ENCODE measurements at places on chromosomes 7 and 10. TPM values are rescaled to one million over a fixed set of nuclear protein-coding genes. Genes with fewer than 3 reads are reported as not detected.
A peak's percentile ranks its signal among the peaks of the same experiment; 100 is the strongest.

Gene ANXA8L1
- total RNA-seq = not detected

DNA sequence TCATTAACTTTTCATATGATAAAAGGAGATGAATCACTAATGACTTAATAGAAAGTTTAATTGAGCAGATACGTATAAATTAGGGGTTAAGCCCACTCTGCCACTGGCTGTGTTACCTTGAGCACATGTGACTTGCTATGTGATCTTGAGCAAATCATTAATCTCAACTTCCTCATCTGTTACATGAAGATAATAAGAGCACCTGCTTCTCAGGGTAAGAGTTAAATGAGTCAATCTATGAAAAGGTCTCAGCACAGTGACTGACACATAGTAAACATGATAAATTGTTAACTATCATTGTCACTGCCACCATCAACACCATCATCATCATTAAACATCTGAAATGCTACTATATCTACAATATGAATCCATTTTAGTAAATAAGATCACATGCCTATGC is 110.8 kb downstream of the TPK1 start:
- H3K36me3 ChIP-seq = no peaks in the 10 kb centered on the region
- DNase-seq = no peak
- no peak overlapping the region for H3K4me3 ChIP-seq

- H3K36me3 ChIP-seq = no peaks in the 10 kb centered on the region
- H3K27ac ChIP-seq = no peak overlapping the region
- no peaks in the 10 kb centered on the region for H3K27me3 ChIP-seq
Observed at GRCh38 chr10:97531401-97531986, 32.8 kb downstream of the UBTD1 start.

- H3K27ac ChIP-seq = no peak overlapping the region
- H3K36me3 ChIP-seq = no peaks in the 10 kb centered on the region
- no peak for DNase-seq
- no peaks in the 10 kb centered on the region for H3K4me1 ChIP-seq
- H3K4me3 ChIP-seq = no peak overlapping the region
Observed at GRCh38 chr10:23891301-23891700, 317.6 kb upstream of the KIAA1217 start.

GRCh38 chr7:159128767-159129166 is 15.9 kb downstream of the VIPR2 start:
- H3K36me3 ChIP-seq = no peaks in the 10 kb centered on the region
- no peaks in the 10 kb centered on the region for H3K4me1 ChIP-seq
- no peak overlapping the region for H3K27ac ChIP-seq
- H3K27me3 ChIP-seq = no peaks in the 10 kb centered on the region
- DNase-seq = no peak
- H3K4me3 ChIP-seq = no peak overlapping the region

DNA sequence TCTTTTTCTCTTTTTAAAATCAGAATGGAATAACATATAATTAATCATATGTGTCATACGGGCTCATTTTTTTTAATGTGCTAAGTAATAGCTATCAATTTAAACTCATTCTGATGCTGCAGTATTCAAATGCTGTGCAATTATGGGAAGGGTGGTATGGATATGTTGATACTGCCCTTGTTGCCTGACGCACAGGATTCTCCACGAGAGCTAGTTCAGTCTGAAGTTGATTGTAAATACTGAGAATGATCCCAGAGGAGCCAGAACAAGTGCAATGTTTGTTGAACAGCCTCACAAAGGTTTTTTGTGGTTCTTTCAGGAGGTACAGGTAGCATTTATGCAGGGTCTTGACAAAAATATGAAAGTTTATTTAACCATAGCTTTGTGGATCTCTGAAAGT is 13.4 kb downstream of the NPY start:
- H3K27me3 ChIP-seq = no peaks in the 10 kb centered on the region
- H3K27ac ChIP-seq = no peak overlapping the region

GRCh38 chr10:100338434-100339036 is 8.5 kb upstream of the SCD start:
- H3K27ac ChIP-seq = no peak overlapping the region
- no peaks in the 10 kb centered on the region for H3K36me3 ChIP-seq
- H3K27me3 ChIP-seq = no peaks in the 10 kb centered on the region
- peak; percentile 81 for DNase-seq

DNA sequence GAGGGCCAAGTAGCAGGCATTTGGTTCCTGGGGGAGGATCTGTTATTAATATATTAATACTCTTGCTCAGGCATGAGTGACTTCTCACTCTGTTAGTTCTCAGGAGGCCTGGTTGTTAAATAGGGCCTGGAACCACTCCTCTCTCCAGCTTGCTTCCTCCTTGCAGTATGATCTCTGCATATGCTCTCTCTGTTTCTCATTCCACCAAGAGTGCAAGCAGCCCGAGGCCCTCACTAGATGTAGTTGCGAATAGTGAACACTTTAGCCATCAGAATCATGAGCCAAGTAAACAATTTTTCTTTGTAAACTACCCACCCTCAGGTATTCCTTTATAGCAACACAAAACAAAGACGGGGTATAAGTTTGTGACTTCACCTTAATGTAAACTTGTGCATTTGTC is 784.3 kb downstream of the DNAJB9 start:
- H3K27ac ChIP-seq = no peak overlapping the region
- H3K4me1 ChIP-seq = no peaks in the 10 kb centered on the region
- no peaks in the 10 kb centered on the region for H3K27me3 ChIP-seq
- no peak for DNase-seq
- H3K4me3 ChIP-seq = no peak overlapping the region

GRCh38 chr7:33961948-33962347 is 56.6 kb downstream of the BMPER start:
- DNase-seq = no peak
- H3K27me3 ChIP-seq = no peaks in the 10 kb centered on the region
- H3K4me3 ChIP-seq = no peak overlapping the region
- H3K36me3 ChIP-seq = no peaks in the 10 kb centered on the region
- no peak overlapping the region for H3K27ac ChIP-seq

- peaks cover 2% of the 10 kb centered on the region for H3K36me3 ChIP-seq
- peak; percentile 40 for DNase-seq
- H3K27me3 ChIP-seq = no peaks in the 10 kb centered on the region
Observed at GRCh38 chr7:141649137-141649864, 52.7 kb downstream of the DENND11 start.

Measured in kidney (tissue), 22 donors.